Heart left ventricle (tissue), 16 donors: ENCODE measurements at places on chromosomes 1 and 21. TPM values are rescaled to one million over a fixed set of nuclear protein-coding genes. Genes with fewer than 3 reads are reported as not detected.

DNA sequence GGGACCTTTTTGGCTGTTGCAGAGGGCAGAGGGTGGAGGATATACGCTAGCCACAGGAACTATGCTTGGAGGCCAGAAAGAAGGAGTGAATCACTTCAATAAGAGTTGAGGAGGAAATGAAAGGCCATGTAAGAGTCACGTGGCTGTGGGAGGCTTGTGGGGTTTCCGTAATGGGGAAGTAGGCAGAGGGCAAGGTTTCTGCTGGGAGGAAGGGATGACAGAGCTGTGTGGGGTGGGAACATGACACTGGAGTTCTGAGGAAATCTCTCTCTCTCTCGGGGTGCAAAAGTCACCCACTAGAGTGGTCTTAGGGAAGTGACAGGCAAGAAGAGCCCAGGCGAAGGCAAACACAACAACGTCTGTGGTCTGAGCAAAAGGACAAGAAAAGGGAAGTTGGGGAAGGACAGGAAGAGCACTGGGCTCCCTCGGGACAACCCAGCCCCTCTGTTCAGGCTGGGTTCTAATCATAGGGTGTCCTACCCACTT, 3.9 kb upstream of the CD1C start:
- H3K4me3 ChIP-seq, result no peak overlapping the region
- H3K4me1 ChIP-seq, result no peaks in the 10 kb centered on the region
- DNase-seq, result peak; percentile 40
- H3K27ac ChIP-seq, result no peak overlapping the region
- H3K27me3 ChIP-seq, result no peaks in the 10 kb centered on the region

DNA sequence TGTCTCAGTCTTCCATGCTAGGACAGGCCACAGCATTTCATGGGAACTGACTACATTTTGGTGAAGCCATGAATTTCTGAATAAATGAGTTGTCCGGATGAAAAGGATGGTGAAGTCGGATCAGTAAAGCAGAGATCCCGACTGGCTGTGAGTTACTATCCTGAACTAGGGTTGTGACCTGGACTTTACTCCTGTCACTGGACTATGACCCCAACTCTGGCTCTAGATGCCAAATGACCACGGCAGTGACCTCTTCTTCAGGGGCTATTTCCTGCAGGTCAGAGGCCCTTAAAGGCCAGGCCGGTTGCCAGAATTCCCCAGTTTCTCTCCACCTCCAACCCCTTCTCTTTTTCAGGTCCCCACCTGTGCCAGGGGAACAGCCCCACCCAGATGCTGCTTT, 1.7 kb upstream of the NECTIN4 start:
- no peak for DNase-seq
- H3K27me3 ChIP-seq, result no peaks in the 10 kb centered on the region
- no peak overlapping the region for H3K27ac ChIP-seq
- H3K4me3 ChIP-seq, result no peak overlapping the region
- H3K4me1 ChIP-seq, result no peaks in the 10 kb centered on the region
- H3K36me3 ChIP-seq, result no peaks in the 10 kb centered on the region

Gene LRRIQ3
- total RNA-seq, result 0.56 TPM

Gene TLCD4
- total RNA-seq, result 53.0 TPM

- no peaks in the 10 kb centered on the region for H3K4me1 ChIP-seq
- no peaks in the 10 kb centered on the region for H3K27me3 ChIP-seq
- no peak overlapping the region for H3K4me3 ChIP-seq
These were observed 495.6 kb upstream of the NEGR1 start for GRCh38 chr1:72777918-72778317.

Gene FCGR3B
- total RNA-seq, result 1.3 TPM

- H3K4me3 ChIP-seq, result no peak overlapping the region
- peak; percentile 7 for DNase-seq
- H3K27me3 ChIP-seq, result peaks cover 8% of the 10 kb centered on the region
- no peak overlapping the region for H3K27ac ChIP-seq
- H3K4me1 ChIP-seq, result no peaks in the 10 kb centered on the region
These were observed 12.1 kb upstream of the LRP8 start for GRCh38 chr1:53339736-53340635.

DNA sequence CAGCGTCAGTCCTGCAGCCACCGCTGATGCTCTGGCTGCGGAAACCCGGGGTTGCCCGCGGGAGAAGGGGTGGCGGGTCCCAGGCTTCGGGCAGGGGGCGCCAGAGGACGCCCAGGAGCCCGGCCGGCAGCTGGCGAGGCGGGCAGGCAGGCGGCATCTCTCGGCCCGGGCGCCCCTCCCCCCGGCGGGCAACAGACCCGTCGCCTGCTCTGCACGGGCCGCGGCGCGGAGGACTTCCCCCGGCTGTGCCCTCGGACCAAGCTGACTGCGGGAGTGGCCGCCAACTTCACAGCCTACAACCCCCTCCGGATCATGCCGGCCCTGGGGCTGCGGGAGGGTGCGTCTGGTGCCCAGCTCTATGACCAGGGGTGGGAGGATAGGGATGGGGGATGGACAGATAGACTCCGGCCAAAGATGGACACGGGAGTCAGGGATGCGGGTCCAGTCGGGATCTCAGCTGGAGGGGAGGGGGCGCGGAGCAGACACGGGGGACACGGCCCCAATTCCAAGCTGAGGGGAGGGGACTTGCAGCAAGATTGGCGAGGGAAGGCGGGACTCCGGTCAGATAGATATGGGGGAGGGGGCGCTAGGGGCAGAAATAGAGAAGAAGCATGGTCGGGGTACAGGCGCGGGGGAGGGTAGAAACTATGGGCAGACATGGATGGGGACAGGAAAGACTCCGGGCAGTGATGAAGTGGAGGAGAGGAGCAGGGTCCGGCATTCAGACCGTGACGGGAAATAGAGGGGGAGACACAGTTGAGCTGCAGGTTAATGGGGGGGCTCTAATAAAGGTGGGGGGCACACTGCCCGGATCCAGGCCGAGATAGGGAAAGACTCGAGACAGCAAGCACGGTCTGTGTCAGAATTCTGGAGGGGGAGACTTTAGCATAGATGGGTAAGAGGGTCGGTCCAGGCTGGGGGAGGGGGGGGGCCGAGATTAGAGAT, 1.1 kb downstream of the ADGRB2 start:
- H3K36me3 ChIP-seq, result no peaks in the 10 kb centered on the region
- DNase-seq, result peak; percentile 77
- H3K4me3 ChIP-seq, result peak overlapping the region; percentile 48
- peaks cover 31% of the 10 kb centered on the region for H3K27me3 ChIP-seq
- peaks cover 15% of the 10 kb centered on the region for H3K4me1 ChIP-seq
- H3K27ac ChIP-seq, result no peak overlapping the region

DNA sequence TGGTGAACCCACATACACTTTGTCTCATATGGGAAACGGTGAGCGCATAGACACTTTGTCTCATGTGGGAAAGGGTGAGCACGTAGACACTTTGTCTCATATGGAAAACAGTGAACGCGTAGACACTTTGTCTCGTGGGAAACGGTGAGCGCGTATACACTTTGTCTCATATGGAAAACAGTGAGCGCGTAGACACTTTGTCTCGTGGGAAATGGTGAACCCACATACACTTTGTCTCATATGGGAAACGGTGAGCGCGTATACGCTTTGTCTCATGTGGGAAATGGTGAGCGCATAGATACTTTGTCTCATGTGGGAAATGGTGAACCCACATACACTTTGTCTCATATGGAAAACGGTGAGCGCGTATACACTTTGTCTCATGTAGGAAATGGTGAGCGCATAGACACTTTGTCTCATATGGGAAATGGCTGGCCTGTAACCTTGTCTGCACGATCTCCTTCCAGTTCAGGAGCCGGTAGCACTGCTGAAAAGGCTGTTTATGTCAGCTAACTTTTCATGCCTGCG, 50.7 kb upstream of the TRAPPC10 start:
- DNase-seq, result no peak
- H3K27me3 ChIP-seq, result no peaks in the 10 kb centered on the region
- no peaks in the 10 kb centered on the region for H3K36me3 ChIP-seq

- no peaks in the 10 kb centered on the region for H3K36me3 ChIP-seq
- no peak overlapping the region for H3K4me3 ChIP-seq
- DNase-seq, result no peak
- H3K27ac ChIP-seq, result no peak overlapping the region
These were observed 12.0 kb upstream of the KCNH1 start for GRCh38 chr1:211145944-211146343.

Gene ARHGEF16
- total RNA-seq, result 0.47 TPM

- H3K4me1 ChIP-seq, result no peaks in the 10 kb centered on the region
- H3K36me3 ChIP-seq, result no peaks in the 10 kb centered on the region
- no peak overlapping the region for H3K4me3 ChIP-seq
- H3K27me3 ChIP-seq, result no peaks in the 10 kb centered on the region
These were observed 272.2 kb upstream of the B3GALT2 start for GRCh38 chr1:193458628-193459027.

Gene HPDL
- total RNA-seq, result not detected

DNA sequence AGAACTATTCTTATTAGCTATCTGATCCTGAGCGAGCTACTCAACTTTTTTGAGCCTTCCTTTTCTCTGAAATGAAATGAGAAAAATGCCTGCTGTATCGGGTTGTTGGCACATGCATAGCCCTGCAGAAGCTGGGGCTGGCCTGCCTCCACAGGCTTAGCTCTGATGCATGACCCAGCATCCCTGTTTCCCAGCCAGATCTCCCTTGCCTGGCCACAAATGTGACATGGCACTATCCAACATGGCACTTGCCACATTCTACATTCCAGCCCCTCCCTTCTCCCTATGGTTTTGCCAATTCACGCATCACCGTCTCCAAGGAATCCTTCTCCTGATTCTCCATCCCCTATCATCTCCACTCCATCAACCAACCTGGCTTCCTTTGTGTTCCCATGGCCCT, 13.8 kb downstream of the RNU5D-1 start:
- no peaks in the 10 kb centered on the region for H3K36me3 ChIP-seq
- no peaks in the 10 kb centered on the region for H3K4me1 ChIP-seq
- no peak overlapping the region for H3K27ac ChIP-seq

- no peak overlapping the region for H3K4me3 ChIP-seq
- no peaks in the 10 kb centered on the region for H3K27me3 ChIP-seq
- no peak overlapping the region for H3K27ac ChIP-seq
- H3K36me3 ChIP-seq, result no peaks in the 10 kb centered on the region
- DNase-seq, result no peak
- peaks cover 10% of the 10 kb centered on the region for H3K4me1 ChIP-seq
These were observed 69.6 kb downstream of the PGM1 start for GRCh38 chr1:63662841-63663240.

- H3K4me3 ChIP-seq, result no peak overlapping the region
- no peaks in the 10 kb centered on the region for H3K27me3 ChIP-seq
- no peak overlapping the region for H3K27ac ChIP-seq
- no peaks in the 10 kb centered on the region for H3K4me1 ChIP-seq
- no peak for DNase-seq
These were observed 957.0 kb downstream of the AMY1C start for GRCh38 chr1:104706631-104707147.

DNA sequence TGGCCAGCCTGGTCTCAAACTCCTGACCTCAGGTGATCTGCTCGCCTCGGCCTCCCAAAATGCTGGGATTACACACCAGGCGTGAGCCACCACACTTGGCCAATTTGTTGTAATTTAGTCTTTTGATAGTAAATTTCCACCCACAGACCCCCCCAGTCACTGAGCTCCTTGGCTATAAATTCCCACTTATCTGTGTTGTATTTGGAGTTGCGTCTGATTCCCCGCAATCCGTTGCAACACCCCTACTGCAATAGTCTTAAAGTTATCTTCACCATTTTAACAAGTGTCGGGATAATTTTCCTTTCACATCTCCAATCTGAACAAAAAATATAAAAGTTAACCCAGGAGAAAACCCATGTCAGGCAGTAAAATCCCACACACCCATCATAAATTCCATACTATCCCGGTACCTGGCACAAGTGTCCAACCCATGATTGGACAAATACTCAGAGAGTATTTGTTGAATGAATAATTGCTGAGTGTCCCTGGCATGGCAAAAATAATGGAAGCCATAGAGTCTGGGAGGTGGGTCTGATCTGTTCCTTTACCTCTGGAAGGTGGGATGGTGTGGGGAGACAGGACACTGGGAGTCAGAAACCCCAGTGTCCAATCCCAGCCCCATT, 9.3 kb upstream of the CNR2 start:
- no peaks in the 10 kb centered on the region for H3K36me3 ChIP-seq
- H3K4me3 ChIP-seq, result no peak overlapping the region
- DNase-seq, result no peak
- H3K27ac ChIP-seq, result no peak overlapping the region
